ENCODE measurements at places on chromosomes 2 and 18.

DNA sequence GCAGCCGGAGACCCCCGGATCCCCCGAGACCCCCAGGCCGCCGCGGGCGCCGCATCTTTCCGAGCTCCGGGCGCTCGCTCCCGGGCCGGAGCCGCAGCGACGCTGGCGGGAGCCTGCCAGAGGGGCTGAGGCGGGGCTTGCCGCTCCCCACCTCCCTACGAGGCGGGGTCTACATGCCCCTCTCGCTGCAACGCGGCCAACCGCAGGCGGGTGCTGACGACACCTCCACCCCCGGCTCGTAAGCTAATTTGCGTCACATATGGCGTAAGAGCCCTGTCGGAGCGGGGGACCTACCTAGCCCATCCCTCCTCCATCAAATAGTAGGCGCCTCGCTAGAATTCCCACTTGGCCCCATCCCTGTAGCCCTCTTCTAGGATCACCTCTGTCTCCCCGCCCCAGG is at the start of gene PTPRN:
Gene PTPRN (minus strand): TSS at position 124 of the 400 bp plus-strand sequence. CDS start 69 bp downstream, at position 55.
- no peak for DNase-seq

GRCh38 chr2:95046371-95047112 is 21.0 kb downstream of the MAL start:
- no peak for DNase-seq

- no peak for DNase-seq
Measured at GRCh38 chr2:217822296-217823252, 180.2 kb downstream of the TNS1 start.

DNA sequence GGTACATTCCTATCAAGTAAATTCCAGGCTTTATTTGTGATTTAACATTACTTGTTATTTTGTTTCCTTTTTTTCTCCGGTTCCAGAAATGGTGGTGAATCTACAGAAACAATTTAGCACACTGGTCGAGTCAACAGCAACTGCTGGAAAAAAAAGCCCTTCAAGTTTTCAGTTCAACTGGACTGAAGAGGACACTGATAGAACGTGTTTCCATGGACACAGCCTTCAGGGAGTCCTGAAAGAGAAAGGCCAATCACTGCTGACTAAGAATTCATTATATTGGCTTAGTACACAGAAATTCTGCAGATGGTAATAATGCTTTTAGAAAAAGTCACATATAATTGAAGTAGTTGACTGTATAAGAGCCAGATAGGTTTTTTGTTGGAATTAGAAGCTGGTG is 32.0 kb upstream of the GRHL1 start:
- DNase-seq = no peak

GRCh38 chr2:172922306-172922705 is 153.3 kb upstream of the MAP3K20 start:
- DNase-seq = no peak

DNA sequence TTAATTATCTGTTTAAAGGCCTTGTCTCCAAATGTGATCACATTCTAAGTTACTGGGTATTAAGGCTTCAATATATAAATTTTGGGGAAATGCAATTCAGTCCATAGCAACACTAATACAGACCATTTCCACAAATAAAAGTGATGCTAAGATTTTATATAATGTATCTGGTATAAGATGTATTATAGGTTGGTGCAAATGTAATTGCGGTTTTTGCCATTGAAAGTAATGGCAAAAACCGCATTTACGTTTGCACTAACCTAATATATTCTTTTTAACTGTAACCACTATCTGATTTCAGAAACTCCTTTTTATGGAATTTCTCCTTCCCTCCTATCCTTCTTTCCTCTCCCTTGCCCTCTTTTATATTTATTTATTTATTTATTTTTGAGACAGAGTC is 1020.6 kb downstream of the BCL11A start:
- DNase-seq = no peak

GRCh38 chr2:209094221-209094620 is 329.6 kb upstream of the MAP2 start:
- DNase-seq = no peak

GRCh38 chr2:130884503-130884902 is 47.8 kb downstream of the ARHGEF4 start:
- DNase-seq = no peak

GRCh38 chr2:37154785-37155184 is 2.0 kb downstream of the EIF2AK2 start:
- no peak for DNase-seq

DNA sequence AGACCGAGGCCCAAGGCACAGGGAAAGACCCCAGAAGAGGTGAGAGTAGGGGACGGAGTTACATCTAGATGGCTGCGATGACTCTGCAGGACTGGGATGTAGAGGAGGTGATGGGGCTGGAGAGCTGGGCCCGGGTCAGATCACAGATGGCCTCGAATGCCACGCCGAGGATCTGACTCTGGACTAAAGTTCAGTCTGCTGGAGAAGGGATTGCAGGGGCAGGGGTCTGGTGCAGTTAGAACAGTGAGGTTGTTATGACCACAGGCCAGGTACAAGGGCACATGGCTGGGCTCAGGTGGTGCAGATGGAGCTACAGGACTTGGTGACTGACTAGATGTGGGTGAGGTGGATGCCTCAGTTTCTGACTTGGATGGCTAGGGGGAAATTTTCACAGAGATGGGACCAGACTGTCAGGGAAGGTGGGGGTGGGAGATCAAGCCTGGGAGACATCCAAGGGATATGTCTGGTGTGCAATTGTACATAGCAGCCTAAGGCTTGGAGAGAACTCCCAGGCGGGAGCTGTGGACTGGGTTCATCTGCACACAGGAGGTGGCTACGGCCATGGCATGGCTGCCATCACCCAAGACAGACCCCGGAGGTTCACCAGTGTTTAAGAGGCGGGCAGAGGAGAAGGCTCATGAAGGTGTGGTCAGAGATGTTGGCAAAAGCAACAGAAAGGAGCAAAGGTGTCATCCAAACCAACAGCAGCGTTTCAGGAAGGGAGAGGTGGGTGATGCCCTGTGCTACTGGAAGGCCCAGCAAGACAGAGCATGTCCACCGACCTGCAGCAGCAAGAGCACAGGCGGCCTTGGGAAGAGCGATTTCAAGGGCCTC is 66.9 kb downstream of the CIB4 start:
- DNase-seq = no peak

- DNase-seq = no peak
Measured at GRCh38 chr2:186683341-186683740, 10.5 kb upstream of the FAM171B start.

DNA sequence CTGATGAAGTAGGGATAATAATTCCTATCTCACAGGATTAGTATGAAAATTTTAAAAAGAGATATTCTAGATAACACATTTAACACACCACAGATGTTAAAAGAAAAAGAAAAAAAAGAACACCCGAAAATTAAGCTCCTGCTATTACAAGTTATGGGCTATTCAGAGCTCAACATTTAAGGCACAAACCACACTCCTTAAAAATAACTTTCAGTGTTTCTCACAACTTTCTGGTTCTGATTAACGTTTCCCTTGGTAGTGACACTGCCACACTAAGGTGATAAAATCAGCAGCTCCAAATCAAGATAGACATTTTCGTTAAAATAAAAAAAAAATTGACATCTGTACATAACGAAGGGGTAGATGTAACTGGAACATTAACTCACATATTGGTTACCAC is 26.9 kb downstream of the ACVR1C start:
- no peak for DNase-seq

DNA sequence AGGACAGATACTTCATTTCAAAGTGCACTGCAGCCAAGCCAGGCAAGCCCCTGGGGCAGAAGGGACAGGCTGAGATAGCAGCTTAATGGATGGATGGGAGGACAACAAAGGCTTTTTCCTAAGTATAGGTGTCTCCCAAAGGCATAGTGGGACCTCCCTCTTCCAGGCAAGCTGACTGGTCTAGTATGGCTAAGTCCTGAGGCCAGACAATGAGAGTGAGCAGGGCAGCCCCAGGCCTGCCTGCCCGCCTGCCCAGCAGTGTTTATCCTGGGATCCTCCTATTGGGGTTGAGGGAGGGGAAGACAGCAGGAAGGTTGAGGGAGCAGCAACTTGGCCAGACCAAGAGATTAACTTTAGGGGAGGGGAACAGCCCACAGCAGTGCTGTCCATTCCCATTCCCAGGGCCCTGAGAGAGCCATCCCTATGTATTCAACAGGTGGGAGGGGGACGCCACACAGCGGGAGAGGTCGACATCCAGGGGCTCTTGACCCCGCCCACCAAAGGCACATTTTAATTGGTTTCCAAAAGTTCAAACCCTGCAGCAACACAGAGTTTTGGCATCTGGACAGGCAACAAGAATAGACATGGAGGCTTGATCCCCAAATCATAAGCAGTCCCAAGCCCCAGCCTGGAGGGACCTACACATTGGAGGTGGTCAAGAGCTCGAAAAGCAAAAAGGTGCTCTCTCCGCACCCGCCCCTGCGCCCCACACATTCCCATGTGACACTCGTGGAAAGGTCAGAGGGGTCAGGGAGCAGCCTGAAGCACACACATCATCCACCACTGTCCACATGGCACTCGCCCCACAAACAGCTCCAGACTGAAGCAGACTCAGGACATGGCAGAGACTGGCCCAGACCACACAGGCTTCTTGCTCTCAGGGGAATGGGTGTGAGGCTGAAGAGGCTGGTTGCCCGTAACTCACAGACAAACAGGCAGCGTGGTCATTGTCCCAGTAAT is 2.9 kb upstream of the SFXN5 start:
- DNase-seq = no peak

DNA sequence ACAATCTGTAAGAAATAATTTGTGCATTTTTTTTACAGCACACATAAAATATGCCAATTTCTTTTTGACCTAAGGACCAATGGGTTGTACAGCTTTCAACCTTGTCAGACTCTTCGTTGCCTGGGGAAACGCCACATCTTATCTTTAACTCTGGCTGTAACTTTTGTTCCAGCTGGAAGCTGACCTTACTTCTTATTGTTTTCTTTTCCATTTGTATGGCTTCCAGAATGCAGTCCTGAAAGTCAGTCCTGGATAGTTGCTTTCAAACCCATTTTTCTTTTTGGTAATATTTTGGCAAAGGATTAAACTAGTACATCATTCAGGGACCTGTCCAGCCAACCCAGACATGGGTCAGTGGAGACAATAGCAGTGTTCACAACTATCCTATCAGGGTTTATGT is 686.5 kb upstream of the CDH2 start:
- no peak for DNase-seq

DNA sequence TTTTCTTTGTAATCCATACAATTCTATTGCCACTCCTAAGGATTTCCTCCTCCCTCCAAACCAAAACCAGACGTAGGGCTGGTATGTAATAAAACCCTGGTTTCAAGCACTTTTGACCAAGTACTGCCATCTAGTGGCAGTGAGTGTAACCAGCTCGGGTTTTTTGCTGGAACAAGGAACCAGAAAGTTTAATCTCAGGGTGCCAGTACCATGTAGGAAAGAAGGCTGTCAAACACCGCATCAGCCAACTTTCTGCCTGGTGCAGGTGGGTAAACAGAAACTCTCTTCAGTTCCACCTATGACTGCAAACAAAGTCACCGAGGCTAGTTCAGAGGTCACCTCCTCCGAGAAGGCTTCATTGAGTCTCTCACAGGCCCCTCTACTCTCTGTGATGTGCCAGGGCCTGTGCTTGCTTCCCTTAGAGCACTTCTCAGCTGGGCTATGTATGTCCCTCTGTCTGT is 10.2 kb upstream of the THNSL2 start:
- peak; percentile 37 for DNase-seq

DNA sequence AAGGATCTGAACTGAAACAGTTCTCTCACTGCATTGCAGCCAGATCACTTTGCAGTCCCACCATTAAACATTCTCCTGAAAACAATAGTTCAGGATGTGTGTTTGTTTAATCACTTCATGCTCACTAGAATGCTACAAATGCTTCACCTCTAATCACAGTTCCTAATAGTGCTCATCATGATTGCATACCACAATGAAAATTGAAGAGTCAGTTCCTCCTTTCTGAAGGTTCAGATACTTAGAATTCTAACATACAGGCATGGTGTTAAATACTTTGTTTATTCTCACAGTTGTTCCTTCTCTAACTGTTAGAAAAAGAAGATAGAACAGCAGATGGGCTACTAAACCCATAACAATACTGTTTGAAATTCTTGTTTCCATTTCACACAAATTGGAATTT is 622.3 kb upstream of the ACVR2A start:
- DNase-seq = no peak

DNA sequence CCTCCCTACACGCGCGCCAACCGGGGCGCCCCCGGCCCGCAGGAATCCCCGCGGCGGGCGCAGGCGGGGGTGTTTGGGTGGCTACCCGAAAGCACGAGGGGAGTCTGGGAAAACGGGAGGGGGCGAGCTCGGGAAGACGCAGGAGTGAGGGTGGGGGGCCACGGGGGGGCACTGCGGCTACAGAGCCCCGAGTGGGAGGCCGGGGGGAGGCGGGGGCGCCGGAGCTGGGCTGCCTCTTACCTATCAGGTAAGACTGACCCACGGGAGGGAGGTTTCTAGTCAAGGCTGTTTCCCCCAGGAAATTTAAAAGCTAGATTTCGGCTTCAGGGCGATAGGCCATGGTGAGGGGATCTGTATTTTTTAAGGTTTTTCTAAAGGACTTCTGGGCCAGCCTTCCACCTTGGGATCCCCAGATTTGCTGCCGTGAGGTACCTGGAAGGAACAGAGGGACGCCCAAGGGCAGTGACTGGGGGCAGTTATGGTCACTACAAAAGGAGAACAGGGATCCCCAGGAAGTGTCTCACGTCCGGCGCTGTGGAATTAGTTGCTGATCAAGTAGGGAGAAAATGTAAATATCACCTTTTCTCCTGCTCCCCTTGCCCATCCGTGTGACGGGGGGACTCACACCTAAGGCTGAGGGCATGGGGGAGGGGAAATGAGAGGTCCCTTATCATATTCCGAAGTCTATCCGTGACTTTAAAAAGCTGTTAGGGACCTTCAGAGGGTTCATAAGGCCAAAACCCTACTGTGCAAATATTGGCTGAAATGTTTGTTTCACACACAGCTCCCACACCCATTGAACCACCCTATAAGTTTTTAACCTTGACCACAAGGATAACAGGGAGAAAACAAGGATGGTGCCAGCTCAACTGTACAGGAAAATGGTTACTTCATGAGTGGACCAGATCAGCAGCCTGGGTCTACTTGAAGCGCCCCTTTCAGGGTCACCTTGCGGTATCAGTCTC is 638 bp upstream of the IRS1 start:
- no peak for DNase-seq

DNA sequence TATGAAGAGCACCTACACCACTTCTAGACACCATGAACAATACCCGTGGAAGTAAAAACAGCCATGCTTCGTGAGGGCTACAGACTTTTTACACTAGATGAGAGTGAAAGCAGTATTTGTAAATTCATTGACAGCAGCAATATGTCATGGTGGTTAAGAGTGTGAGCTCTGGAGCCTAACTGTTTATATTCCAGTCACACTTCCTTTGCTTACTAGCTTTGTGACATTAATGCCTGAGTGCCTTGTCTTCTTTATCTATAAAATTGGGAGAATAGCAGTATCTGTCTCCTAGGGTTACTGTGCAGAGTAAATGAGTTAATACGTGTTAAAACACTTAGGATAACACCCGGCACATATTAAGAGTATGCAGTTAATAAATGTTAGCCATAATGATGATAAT is 33.8 kb upstream of the RPRM start:
- DNase-seq = no peak

All from activated CD4-positive, CD25-positive, alpha-beta regulatory T cell treated with anti-CD3 and anti-CD28 coated beads, Interleukin-2, amount 50 U/mL, for 16 hours (primary cell).